Liver (tissue), 10 donors: ENCODE measurements at places on chromosomes 12 and 14.

DNA sequence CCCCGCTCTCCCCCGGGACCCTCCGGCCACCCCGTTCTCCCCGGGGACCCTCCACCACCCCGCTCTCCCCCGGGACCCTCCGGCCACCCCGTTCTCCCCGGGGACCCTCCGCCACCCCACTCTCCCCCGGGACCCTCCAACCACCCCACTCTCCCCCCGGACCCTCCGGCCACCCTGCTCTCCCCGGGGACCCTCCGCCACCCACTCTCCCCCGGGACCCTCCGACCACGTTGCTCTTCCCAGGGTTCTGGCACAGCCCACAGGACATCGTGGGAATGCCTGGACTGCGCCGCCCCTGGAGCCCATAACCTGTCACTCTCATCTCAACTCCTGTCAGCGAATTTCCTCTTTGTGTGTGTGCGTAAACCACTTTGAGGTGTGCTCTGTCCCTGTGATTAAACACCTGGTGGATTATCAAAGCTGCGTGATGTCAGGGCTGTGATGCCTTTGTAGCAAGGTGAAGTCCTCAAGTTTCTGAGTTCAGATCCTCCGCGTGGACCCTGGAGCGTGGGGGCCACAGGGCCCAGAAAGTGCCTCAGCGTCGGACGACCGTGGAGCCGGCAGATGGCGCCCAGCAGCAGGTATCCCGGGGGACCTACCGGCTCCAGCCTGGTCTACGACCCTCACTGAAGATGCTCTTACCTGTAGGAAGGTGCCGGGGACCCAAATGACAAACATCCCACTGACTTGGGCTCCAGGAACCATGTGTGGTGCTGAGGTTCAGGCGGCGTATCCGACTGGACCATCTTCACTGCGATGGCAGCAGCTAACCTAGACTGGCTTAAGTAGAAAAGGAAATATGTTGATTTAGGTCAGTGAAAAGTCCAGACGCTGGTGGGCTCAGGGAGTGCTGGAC lies 63.2 kb upstream of the GALNT9 start:
- DNase-seq, result no peak

DNA sequence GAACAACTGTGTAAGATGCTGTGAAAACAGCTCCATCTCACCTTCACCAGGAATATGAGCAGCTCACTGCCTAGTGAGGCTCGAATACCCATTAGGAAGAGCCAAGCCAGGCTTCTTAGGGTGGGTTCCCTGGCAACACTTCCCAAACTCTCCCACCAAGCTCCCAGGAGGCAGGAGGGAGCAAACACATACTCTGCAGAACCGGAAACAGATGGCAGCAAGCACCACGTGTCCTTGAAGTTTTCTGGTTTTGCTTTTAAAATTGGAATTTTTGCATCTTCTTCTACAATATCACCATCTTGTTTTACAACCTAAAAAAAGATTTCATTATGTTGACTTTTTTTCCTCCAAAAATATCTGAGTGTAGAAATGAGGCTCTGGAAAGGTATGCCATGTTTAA lies 186.7 kb downstream of the ZFP36L1 start:
- no peak for DNase-seq

DNA sequence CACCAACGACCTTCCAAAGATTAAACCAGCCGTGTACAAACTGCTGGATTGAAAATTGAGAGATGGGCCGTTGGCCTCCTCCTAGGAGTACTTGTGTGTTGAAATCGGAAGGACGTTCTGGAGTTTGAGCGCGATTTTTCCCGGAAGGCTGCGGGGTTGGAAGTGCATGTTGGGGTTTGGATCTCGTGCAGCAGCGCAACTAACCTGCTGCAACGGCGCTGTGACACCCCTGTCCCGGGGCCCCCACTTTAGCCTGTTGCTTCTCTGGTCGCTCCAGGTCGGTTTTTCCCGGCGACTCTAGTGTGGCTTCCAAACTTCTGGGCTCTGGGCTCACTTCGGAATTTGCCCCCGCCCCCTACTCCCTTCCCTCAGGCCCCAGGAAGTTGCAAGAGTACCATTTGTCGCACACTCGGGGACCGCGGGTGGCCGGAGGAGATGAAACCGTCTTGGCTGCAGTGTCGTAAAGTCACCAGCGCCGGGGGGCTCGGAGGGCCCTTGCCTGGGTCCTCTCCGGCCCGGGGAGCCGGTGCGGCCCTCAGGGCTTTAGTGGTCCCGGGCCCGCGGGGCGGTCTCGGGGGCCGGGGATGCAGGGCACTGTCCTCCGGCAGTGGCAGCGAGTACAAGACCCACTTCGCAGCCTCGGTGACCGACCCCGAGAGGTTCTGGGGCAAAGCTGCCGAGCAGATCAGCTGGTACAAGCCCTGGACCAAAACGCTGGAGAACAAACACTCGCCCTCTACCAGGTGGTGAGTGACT lies at the start of gene ACSS3:
Gene ACSS3 (plus strand): TSS at position 394 of the 756 bp plus-strand sequence. CDS start 42 bp downstream, at position 436.
- peak; percentile 46 for DNase-seq

DNA sequence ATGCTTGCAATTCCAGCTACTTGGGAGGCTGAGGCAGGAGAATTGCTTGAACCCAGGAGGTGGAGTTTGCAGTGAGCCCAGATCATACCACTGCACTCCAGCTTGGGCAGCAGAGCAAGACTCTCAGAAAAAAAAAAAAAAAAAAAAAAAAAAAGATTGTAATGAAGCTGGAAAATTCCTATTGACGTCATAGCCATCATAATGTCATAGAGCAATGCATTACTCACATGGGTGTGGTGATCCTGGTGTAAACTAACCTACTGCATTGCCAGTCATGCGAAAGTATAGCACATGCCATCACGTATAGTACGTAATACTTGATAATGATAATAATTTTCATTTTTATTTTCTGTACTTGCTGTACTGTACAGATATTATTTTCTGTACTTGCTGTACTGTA lies 42.7 kb upstream of the NID2 start:
- DNase-seq, result no peak

- no peak for DNase-seq
Observed at GRCh38 chr12:51832354-51833107, 16.0 kb downstream of the FIGNL2 start.

GRCh38 chr12:79933532-79934264 lies 1.2 kb downstream of the PPP1R12A start:
- peak; percentile 49 for DNase-seq

GRCh38 chr12:16972923-16973770 lies 367.2 kb upstream of the LMO3 start:
- DNase-seq, result no peak

- DNase-seq, result no peak
Observed at GRCh38 chr14:68822132-68822651, 29.3 kb upstream of the ZFP36L1 start.

DNA sequence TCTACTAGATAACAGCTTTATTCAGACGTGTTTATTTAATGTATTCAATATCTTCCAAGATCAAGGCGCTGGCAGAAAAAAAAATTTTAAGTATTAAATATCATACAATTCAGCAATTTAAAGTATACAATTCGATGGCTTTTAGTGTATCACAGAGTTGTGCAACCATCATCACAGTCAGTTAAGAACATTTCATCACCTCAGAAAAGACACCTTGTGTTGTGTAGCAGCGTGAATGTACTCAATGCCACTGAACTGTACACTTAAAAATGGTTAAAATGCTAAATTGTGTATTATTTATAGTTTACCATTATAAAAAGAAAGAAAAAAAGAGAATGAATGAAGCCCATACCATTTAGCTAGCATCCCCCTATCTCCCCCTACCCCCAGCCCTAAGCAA lies 96.4 kb downstream of the RIN3 start:
- DNase-seq, result no peak

DNA sequence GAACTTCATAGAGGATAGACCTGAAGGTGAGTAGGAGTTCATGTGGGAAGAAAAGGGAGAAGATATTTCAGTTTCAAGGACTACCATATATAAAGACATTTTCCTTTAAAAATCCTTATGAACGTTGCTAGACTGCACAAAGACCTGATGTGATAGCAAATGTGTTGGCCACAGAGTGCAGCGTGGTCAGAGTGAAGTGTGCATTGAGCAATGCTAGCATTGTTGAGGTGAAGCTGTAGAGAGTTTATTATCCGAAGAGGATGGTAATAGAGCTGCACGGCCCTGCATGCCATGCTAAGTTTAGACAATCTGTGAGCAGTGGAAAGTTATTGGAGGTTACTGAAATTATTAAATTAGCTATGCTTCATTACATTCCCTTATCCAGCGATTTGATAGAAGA lies 413.0 kb downstream of the CCDC91 start:
- DNase-seq, result no peak

- no peak for DNase-seq
Observed at GRCh38 chr12:32120419-32120818, 13.8 kb downstream of the BICD1 start.
